Caudate nucleus (tissue), 63 donors: ENCODE measurements at places on chromosomes 5 and 9.

- DNase-seq = no peak
These were observed 35.3 kb upstream of the RNF20 start for GRCh38 chr9:101498323-101498722.

DNA sequence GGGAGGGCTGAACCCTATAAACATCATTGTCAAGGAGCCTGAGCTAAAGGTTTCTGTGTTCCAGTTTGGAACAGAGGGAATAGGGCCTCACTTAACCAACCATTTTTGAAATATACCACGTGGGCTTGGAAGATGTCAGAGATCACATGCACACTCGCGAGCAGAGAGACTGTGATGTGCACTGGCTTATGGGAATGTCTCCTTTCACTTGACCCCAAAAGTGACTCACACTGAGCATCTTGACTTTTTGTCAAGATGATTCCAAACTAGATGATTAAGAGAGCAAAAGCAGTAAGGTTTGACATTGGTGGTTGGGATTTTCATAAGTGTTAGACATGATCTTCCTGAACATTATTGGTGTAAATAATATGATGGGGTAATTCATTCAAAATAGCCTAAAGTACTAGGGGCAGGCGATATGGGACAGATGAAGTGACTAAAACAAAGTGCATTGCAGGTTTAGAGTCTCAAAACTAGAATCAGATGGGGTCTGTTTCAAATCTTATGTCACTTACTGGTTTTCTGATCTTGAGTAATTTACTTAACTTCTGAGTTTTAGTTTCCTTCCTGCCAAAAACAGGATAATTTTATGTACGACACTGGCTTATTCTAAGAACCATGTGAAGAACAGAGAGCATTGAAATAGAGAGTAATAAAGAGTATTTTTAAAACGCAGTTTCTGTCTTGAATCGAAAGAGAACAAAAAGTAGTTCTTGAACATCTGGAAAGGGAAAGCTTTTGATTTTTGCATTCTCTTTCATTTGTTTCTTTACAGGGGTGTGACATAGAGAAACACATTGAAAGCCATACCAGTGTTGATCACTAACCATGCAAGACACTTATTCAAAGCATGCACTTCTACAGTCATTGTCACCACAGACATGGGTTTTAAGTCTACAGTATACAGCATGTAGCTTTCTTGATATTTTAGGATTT, 383.0 kb downstream of the DIRAS2 start:
- DNase-seq = no peak

DNA sequence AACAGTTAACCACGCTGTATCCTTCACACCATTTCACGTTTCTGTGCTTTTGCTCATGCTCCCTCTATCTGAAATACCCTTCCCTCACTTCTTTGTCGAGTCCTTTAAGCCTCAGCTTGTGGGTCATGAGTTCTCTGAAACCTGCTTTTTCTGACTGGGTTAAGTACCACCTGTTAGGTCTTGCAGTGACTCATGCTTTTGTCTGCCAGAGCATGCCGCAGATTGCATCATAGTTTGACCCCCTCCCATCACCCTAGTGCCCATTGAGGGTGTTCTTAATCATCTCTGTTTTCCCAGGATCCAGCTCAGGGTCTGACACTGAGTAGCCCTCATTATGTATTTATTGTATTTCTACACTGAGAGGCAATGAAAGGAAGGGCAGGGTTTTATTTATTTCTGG, 190.2 kb downstream of the ASTN2 start:
- DNase-seq = no peak

DNA sequence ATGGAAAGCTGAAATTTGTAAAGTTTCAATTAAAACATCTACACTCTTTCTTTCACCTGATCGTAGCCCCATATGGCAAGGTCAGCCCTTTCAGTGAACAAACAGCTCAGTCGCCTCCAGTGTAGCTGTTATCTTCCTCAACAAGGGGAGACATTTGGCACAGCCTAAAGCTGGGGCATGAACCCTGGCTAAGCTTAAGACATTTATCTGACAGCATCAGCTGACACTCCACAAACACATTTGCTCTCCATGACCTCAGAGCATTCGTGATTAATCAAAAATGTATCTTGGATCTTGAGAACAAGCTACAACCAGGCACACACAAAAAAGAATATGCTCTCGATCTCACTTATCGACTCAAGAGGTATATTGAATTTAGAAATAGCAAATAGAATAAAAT, 67.3 kb downstream of the POU5F2 start:
- no peak for DNase-seq

- DNase-seq = no peak
These were observed 67.2 kb downstream of the MVB12B start for GRCh38 chr9:126393876-126394275.

GRCh38 chr5:60700416-60700757, 421 bp upstream of the DEPDC1B start:
- DNase-seq = no peak

DNA sequence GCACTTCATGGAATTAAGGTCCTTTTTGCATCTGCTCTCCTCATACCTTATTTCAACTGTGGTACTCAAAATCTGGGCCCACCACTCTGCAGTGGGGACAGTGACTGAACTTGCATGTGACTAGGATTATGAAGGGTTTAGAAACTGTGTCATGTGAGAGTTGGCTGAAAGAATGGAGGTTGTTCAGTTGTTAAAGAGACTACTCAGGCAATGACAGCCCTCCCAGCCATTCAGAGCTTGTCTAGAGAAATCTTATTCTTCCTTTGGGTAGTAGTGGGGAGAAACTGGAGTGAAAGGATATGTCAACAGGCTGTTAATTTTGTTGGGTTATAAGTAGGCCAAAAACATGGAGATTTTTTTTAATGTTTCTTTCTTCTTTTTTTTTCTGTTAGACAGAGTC, 10.3 kb downstream of the AOPEP start:
- DNase-seq = no peak
